Nephron progenitor cell (in vitro differentiated cells): ENCODE measurements at places on chromosomes 4 and X.

- no peak for DNase-seq
These were observed 157.2 kb downstream of the CFAP299 start for GRCh38 chr4:80492761-80493160.

DNA sequence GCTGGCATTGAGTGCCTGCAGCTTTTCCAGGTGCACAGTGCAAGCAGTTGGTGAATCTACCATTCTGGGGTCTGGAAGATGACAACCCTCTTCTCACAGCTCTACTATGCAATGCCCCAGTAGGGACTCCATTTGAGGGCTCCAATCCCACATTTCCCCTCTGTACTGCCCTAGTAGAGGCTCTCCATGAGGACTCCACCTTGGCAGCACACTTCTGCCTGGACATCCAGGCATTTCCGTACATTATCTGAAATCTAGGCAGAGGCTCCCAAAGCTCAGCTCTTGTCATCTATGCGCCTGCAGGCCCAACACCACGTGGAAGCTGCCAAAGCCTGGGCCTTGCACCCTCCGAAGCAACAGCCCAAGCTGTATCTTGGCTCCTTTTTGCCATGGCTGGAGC lies 8.4 kb upstream of the SMAD1 start:
- DNase-seq, result no peak

DNA sequence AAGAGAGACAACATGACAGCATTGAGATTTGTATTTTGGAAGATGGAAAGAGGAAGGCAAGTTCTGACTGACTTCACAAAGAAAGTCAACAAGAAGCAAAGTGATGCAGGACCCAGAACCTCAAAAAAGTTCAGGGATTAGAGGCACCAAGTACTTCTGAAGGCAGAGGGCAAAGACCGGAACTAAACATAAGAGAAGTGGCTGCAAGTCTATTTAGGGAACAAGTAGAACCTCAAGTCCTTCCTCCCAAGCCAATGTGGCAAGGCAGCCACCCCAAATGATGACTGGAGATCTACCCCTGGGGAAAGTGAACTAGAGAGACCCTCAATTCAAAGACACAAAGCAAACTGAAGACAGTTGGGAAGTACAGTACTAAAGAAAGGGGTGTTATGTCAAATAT lies 46.6 kb downstream of the SLC39A8 start:
- DNase-seq, result no peak

DNA sequence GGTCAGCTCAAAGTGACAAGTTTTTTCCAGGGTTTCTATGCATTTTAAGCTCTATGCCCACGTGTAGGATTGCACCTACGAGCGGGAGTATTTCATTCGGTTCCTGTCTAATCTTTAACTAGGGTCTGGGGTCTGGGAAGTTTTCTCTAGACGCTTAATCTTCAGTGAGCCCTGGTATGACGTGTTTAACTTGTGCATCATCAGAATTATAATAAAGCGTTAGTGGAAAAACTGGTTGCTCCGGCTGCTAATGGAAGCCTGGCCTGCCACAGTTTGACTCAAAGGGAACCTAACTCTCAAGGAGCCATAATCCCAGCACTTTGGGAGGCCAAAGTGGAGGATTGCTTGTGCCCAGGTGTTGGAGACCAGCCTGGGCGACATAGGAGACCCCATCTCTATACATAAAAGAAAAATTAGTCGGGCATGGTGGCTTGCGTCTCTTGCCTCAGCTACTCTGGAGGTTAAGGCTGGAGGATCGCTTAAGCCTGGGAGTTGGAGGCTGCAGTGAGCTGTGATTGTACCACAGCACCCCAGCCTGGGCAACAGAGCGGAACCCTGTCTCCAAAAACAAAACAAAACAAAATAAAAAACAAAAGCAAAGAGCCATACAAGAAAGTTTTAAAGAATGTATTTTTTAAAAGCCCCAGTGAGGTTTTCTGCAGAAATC lies 30.2 kb downstream of the ARSD start:
- DNase-seq, result no peak

DNA sequence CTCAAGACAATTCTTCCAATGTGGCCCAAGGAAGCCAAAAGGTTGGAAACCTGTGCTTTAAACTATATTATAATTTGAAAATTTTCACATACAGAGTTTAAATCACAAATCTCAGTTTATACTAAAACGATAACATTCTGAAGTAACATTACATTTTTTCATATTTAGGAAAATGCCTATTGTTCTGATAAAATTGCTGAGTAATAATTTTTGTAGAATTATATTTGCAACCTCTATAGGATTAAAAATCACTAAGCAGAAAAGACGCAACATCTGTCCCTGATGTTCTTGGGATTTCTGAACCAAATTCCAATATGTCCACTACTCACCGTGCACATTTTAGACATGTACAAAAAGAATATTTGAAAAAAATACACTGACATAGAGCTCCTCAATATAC lies 10.5 kb downstream of the ZNF732 start:
- DNase-seq, result no peak

- no peak for DNase-seq
These were observed 39.2 kb upstream of the UGT2B7 start for GRCh38 chr4:69056921-69057550.

- no peak for DNase-seq
These were observed 191.4 kb downstream of the COL25A1 start for GRCh38 chr4:109111031-109111430.

GRCh38 chr4:169622566-169622965 lies 2.2 kb downstream of the CLCN3 start:
- DNase-seq, result no peak

DNA sequence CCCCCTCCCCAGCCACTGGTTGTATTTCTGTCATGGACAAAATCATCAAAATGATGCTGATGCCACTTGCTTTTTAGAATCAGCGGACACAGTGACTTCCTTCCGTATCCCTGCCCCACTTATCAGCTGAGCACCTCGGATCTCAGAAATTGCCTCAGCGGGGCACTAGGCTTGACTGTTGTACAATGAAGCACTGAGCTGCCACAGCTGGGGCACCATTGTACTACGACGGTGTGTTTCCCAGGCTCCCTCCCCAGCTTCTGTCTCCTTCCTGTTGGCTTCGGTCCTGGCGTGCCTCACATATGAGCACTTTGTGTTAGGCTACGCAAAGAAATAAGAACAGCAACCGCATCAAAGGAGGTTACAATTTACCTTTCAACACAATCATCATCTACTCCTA lies 82.4 kb downstream of the F11 start:
- no peak for DNase-seq

GRCh38 chr4:80798082-80798481 lies 232.4 kb upstream of the BMP3 start:
- no peak for DNase-seq

- DNase-seq, result no peak
These were observed 78.8 kb downstream of the NHS start for GRCh38 chrX:17453788-17454187.

GRCh38 chrX:44815681-44816080 lies 28.1 kb upstream of the DUSP21 start:
- DNase-seq, result no peak

DNA sequence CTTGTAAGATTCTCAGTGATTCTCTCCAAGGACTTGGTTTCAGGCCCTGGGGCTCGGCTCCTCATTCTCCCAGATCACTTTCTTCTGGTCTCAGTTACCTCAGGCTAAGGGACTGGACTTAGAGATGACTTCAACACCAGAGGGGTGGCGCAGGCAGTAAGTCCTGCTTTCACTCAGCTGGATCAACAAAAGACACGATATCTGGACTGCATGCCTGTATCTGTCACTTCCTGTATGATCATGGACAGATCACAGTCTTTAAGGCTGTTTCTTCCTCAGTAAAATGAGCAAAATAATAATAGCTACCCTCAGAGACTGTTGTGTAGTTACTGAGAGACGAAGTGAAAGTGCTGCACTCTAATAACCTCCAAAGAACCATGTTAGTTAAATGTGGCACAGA lies 19.5 kb upstream of the CXCR3 start:
- DNase-seq, result no peak

- DNase-seq, result no peak
These were observed 29.7 kb downstream of the IL21 start for GRCh38 chr4:122591196-122591595.

DNA sequence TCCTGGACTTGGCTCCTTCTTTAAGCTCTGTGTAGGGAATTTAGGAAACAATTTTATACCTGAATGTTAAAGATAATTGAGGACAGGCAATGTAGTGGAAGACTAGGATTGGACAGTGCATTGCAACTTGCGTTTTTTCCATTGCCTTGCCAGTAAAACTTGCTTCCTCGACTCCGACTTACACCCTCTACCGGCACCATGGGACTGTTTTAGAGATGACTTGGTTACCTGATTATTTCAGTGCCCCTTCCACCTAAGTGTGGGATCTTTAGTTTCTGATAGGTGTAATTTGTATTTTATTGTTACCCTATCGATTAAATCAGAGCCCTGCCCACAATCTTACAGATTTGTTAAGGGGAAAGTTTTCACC lies 1.2 kb downstream of the PRPS1 start:
- DNase-seq, result no peak

- no peak for DNase-seq
These were observed 136.4 kb downstream of the HHIP start for GRCh38 chr4:144782345-144782744.

DNA sequence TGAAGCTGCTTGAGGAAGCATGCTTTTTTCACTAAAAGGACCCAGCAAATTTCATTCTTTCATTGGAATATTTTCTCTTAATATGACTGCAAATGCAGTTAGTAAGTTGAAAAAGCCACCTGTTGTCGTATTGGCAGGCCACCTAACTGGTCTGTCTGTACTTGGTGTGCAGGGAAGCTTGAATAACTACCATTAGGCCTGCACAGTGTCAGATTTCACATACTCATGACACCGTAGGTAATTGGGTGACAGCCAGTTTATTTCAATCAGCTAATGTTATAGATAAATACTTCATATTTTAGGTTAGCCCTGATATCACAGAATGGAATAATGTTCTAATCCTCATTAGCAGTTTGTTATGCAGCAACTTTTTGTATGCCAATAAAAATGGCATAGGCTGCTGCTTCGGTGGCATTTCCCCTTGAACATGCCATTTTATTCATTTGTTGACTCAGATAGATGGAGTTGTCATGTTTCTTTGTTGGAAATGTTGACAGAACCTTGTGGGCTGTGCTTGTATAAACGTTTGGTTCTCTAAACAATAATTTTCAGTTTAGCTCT lies 173.7 kb downstream of the RPA4 start:
- DNase-seq, result no peak

GRCh38 chr4:108181704-108182103 lies 13.0 kb upstream of the LEF1 start:
- DNase-seq, result no peak

DNA sequence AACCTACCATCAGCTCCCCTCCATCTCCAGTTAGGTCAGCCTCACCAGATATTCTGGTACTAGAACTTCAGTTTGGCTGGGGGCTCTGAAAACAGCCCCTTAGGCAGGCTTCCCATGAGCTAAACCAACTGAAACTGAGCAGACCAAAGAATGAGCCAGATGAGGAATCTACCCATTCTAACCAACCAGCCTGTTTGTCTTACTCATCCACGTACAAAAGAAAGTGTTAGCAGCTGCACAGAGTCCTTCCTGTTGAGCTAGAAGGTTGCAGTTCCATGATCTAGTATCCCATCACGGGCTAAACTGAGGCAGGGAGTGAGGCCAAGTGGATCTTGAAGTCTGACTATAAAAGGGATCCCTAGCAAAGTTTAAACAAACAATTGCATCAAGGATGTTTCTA lies 17.5 kb downstream of the MAGEA9B start:
- DNase-seq, result no peak

- no peak for DNase-seq
These were observed 337.3 kb upstream of the DIPK2B start for GRCh38 chrX:45537936-45538335.

- DNase-seq, result no peak
These were observed 13.2 kb downstream of the FRMD7 start for GRCh38 chrX:132114607-132115006.

DNA sequence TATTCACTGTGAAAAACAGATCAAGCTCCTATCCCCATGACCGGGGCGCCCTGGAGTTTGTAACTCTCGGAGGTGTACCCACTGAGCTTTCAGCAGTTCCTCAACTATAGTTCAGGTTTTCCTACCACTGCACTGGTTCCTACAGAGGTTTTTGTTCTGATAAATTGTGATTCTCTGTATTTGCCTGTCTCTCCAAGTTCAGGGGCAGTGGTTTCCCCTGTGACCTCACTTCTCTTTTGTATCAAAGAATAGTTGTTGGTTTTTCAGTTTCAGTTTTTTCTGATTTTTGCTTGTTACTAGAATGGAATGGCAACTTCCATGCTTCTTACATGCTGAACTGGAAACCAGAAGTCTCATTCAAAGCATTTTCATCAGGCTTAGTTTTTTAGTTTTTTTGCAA lies 56.8 kb upstream of the PLS3 start:
- no peak for DNase-seq

DNA sequence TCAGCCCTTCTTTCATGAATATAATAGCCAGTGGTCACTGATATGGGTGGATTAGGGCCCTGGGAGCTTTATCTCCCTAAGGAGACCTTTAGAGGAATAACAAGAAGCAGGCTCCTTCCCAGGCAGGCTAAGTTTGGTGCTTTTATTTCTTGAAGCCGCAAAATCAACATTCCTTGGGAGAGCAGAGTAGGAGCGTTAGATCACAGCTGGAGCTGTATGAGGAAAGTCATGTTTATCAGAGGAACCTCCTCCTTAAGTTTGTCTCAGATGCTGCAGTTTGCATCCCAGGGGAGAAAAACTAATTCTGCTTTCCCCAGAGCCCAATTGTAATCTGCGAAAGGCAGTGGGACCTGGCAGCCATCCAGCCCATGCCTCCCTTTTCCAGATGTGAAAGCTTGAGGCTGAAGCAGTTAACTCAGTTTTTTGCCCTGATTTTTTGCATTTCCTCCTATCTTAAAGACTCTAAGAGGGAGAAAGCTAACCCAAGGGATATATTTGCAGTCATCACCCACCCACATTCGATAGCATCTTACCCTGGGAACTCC lies 186.0 kb upstream of the FRMPD4 start:
- no peak for DNase-seq

GRCh38 chr4:121788896-121789295 lies 12.2 kb upstream of the EXOSC9 start:
- no peak for DNase-seq

DNA sequence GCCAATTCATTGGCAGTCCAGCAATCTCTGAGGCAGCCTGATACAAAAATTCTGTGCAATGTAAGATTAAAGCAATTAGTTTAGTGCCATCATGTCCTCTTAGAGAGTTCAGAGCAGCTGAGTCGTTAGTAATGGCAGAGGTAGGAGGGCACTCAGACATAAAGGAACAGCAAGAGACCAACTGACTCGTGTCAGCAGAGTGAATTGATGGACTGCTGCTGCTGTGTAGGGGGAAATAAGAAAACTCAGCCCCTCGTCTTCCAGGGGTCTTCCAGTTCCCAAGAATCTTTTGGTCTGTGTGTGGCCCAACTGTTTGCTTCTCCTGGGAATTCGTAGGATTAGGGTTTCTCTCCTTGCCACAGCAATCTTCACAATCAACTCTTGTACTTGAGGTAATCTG lies 100.9 kb downstream of the TTC29 start:
- DNase-seq, result no peak

- peak; percentile 56 for DNase-seq
These were observed 752 bp downstream of the SEPTIN11 start for GRCh38 chr4:76950052-76950955.

GRCh38 chr4:134216411-134216810 lies 14.8 kb upstream of the PABPC4L start:
- DNase-seq, result no peak
